Psoas muscle (tissue), 8 donors: ENCODE measurements at places on chromosomes 2 and 18. TPM values are rescaled to one million over a fixed set of nuclear protein-coding genes. Genes with fewer than 3 reads are reported as not detected.

The REG1B gene
- polyA plus RNA-seq, result 2.2 TPM

The TUBA3E gene
- not detected for polyA plus RNA-seq

The UGT1A8 gene
- polyA plus RNA-seq, result not detected

The C1QL2 gene
- polyA plus RNA-seq, result 0.03 TPM

The ZNF2 gene
- 3.2 TPM for polyA plus RNA-seq

The CNDP1 gene
- not detected for polyA plus RNA-seq

The CAPN14 gene
- 0.04 TPM for polyA plus RNA-seq
